ENCODE measurements at places on chromosomes 7 and 10.

GRCh38 chr7:40133561-40134427, 628 bp downstream of the MPLKIP start:
- DNase-seq, result peak; percentile 15

DNA sequence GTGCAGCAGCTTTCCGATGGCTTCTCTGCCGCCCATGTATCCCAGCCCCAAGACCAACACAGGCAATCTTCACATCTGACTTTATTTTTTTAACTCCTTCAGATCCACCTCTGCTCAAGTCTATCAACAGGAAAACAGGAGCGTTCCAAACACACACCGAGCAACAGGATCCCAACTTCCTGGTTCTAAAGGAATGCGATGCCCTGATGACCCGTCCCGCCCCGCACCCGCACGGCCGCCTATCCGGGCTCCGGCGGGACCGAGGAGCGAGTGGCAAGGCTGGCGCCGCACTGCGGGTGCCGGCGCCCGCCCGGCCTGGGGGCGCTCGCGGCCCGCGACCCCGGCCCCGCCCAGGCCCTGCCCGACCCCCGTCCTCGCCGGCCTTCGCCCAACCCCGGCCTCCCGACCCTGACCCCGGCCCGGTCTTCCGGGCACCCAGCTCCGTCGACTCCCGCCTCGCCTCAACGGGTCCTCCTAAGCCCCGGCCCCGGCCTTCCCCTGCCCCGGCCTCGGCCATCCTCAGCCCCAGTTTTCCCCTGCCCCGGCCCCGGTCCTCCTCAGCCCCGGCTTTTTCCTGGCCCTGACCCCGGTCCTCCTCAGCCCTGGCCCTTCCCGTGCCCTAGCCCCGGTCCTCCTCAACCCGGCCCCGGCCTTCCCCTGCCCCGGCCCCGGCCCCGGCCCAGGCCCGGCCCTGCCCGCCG, 730 bp downstream of the LARP4B start:
- DNase-seq, result no peak

DNA sequence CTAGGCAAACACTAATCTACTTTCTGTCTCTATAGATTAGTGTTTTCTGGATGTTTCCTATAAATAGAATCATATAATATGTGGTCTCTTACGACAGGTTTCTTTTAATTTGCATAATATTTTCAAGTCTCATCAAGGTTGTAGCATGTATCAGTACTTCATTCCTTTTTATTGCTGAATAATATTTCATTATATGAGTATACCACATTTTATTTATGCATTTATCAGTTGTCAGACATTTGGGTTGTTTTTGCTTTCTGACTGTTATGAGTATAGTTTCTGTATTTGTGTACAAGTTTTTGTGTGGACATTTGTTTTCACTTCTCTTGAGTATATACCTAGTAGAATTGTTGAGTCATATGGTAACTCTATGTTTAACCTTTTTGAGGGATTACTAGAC, 48.2 kb downstream of the SHOC2 start:
- DNase-seq, result no peak

GRCh38 chr7:54180796-54181195, 361.4 kb upstream of the VSTM2A start:
- DNase-seq, result no peak

DNA sequence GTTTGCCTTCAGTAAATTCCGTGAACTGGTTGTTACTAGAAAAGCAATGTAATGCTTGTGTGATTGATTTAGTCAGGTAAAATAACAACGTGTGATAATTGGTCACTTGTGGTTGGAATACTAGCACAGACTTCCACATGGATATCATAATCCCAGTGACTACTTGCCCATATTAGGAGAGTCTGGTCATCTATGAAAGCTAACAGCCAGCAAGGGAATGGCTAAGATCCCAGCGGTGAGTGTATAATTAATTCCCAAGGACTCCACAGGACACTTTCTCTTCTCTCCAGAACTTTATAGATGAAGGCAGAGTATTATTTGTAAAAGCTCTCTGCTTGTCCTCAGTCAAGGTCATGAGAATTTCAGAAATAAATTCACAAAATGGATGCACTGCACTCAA, 662.6 kb upstream of the TEX47 start:
- DNase-seq, result no peak

- no peak for DNase-seq
Observed at GRCh38 chr10:117542706-117543224, at the start of gene EMX2. TSS of gene EMX2 (plus strand) at chr10:117542746. CDS start at chr10:117543268, 522 bp downstream.

DNA sequence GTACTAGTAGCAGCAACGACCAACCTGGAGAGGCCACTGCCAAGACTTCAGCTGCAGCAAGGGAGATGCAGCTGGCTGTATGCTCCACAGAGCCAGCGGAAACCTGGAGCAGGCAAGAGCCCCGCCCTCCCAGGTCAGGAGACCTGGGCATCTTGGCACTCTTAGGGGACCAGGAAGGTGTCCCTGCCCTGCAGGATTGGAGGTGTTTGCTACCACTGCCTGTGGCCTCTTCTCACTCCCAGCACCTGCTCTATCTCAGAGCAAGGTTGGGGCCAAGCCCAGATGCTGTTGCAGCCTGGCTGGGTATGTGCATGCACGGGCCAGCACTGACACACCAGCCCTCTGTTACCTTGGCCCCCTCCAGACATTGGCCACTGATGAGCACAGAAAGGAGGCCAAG, 1512.8 kb downstream of the REEP3 start:
- DNase-seq, result no peak

DNA sequence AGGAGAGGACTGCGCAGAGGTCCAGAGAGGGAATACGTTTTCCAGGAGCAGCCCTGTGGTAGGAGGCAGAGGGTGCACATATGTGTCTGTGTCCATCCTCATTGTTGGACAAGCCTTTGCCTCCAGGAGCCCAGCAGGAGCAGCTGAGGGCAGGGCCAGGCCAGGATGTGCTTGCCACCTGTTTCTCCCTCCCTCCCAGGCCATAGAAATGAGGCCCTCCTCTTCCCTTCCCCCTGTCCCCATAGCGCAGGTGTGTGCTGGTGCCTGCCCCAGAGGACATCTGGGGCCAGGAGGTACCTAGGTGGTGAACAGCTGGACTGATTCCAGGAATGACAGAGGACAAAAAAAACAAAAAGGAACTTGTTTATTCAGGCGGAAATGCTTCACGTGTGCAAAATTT, 10.5 kb upstream of the CXCL12 start:
- DNase-seq, result no peak

GRCh38 chr7:137601642-137602041, 245.1 kb downstream of the DGKI start:
- no peak for DNase-seq

DNA sequence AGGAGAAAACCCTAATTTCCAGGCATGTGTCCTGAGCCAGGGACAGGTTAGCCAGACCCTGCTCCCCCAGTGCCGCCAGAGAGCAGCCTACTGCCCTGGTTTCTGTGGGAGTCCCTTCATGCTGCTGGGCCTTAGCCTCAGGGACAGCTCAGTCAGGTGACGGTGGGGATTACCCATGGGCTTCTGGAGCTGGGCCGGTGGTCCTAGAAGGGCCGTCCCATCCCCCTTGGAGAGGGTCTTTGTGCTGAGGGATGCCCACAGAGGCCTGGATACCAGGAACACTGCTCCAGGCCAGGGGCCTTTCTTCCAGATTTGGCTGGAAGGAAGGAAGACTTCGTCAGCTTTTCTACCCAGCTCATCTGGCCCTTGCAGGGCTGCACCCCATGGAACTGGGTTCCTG, 71.4 kb upstream of the ZNF722 start:
- no peak for DNase-seq

- no peak for DNase-seq
Observed at GRCh38 chr7:40542982-40543741, 408.4 kb downstream of the SUGCT start.

DNA sequence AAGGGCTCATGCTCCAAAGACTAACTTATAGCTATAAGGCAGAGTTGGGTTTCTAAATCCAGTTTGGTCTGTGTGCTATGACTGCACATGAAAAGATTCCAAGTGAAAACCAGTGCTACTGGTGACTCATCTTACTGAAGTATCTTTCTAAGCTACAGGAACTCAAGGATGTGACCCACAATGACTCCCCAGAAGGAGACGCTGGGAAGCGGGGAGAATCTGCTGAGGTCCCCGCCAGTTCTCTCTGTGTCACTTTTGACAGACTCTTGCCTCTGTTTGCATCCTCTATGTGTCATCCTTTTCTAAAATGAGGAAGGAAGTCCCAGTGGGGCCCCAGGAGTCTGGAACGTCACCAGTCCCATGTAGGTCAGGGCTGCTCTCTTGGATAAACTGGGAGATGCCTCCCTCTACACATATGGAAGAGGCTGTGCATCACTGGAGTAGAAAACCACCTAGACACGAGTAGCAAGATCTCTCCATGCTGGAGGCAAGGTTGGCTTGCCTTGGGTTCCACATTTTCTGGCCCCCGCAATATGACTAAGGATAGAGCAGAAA, 28.8 kb upstream of the GPR26 start:
- no peak for DNase-seq

DNA sequence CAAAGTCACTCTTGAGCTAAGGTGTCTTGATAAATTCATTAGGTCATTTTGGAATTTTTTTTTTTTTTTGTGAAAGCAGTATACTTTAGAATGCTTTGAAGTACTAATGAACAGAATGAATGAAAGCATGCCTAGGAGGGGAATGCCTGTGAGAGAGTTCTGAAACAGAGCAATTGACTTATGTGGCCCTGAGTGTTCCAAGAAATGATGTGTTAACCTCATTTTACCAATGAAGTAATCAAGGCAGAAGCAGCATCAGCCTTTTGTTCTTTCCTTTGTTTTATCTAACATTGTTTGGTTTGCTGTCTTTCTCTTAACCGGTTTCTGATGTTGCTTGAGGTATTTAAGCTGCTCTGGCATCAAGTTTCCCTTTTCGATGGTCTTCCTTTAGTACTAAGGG, 154.6 kb upstream of the HGF start:
- no peak for DNase-seq

DNA sequence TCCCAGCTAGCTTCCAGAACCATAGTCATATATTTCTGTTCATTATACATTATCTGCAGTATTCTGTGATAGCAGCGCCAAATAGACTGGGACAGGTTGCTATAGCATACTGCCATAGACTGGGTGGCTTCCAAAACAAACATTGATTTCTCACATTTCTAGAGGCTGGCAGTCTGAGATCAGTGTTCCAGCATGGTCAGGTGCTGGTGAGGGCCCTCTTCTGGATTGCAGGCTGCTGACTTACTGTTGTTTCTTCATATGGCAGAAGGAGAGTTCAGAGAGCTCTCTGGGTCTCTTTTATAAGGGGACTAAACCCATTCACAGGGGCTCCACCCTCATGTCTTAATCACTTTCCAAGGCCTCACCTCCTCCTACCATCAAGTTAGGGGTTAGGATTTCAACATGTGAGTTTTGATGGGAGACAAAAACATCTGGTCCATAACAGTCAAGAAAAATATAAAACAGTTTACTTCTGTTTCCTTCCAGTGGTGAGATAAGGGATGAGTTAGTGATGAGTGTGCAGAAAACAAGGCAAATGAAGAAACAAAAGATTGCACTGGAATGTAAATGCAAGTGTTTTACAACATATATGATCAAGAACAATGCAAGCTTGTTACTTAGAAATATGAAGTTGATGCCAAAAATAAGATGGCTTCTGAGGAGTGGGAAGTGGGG, 399.0 kb upstream of the C7orf33 start:
- DNase-seq, result no peak

- DNase-seq, result no peak
Observed at GRCh38 chr7:115299397-115300037, 377.6 kb downstream of the MDFIC start.

DNA sequence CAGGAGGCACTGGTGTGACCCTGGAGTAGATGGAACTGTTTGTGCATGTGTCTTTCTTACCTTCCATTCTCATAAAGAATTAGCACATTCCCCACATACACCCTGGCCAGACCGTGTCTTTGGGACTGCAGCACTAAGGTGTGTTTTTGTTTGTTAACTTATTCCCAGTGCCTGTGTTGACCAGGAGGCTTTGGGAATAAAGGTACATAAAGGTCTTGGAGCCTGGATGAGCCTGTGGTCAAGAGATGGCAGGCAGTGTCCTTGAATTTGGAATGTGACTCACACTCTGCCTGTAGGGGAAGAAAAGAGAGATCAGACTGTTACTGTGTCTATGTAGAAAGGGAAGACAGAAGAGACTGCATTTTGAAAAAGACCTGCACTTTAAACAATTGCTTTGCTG, 137.6 kb downstream of the LYZL1 start:
- no peak for DNase-seq

- DNase-seq, result no peak
Observed at GRCh38 chr7:82234457-82235049, 209.0 kb downstream of the CACNA2D1 start.

- no peak for DNase-seq
Observed at GRCh38 chr10:131710142-131710861, 190.5 kb upstream of the PPP2R2D start.

DNA sequence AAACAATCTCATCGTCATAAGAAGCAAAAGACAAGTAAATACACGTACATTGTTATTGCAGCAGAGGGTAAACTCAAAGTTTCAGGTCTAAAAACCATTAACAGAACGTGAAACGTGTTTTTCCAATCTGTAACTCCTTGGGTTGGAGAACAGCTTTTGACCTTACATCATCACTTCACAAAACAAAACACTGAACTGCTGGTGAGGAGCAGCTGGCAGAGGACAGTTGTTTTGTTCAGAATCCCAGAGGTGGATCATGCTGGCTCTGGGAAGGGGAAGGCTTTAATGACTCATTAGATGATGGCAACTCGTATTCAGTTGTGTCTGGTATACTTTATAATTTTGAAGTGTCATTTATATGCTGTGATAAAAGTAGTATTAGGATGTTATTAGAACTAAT, 923.0 kb upstream of the CELF2 start:
- DNase-seq, result no peak

DNA sequence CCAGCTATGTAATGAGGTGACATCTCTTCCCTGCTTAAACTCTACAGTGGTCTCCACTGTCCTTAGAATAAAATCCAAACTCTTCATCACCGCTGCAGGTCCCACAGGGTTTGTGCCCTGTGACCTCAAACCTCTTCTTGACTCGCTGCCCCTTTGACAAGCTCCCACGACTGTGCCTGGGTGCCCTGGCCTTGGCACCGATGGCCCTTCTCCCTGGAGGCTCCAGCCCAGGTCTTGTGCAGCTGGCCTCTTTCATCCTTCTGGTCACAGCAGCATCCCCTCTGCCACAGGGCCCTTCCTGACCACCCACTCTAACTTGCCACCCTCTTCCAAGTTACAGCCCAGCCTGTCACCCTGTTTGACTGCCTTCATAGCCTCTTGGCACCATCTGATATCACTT, 108.2 kb downstream of the DLG5 start:
- no peak for DNase-seq

DNA sequence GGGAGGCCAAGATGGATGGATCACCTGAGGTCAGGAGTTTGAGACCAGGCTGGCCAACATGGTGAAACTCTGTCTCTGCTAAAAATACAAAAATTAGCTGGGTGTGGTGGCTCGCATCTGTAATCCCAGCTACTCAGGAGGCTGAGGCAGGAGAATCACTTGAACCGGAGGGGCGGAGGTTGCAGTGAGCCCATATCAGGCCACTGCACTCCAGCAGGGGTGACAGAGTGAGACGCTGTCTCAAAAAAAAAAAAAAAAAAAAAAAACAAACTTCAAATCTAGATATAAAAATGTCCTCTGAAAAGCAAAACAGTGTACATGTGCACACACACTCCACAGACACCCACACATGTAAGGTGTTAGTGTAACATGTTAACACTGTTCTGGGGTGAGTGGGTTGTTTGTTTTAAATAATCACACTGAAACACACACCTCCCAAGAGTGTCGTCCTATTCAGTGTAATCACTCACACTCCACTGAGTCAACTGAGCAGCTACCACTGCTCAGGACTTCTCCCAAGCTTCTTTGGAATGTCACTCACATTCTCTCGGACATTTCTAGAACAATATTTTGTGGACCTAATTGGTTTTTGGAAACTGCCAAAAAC, 12.8 kb upstream of the RGS10 start:
- no peak for DNase-seq

GRCh38 chr10:4685904-4686643, 139.9 kb upstream of the AKR1E2 start:
- no peak for DNase-seq
